Regular cardiac myocyte (primary cell): ENCODE measurements at places on chromosomes 7 and 10. TPM values are rescaled to one million over a fixed set of nuclear protein-coding genes. Genes with fewer than 3 reads are reported as not detected.

The ANKRD61 gene
- total RNA-seq, result under 0.01 TPM in 2 replicates

The ANKRD22 gene
- not detected in 2 replicates for total RNA-seq

The GIMAP1 gene
- not detected in 2 replicates for total RNA-seq

The GPR26 gene
- not detected in 2 replicates for total RNA-seq

The ATG9B gene
- total RNA-seq, result under 0.01 and 2.0 TPM in 2 replicates

The TLL2 gene
- 0.19 and 0.28 TPM in 2 replicates for total RNA-seq

The WASHC2A gene
- 29.9 and 33.0 TPM in 2 replicates for total RNA-seq

The FAM241B gene
- 0.19 and 0.56 TPM in 2 replicates for total RNA-seq

The LRRN3 gene
- total RNA-seq, result 4.8 and 10.5 TPM in 2 replicates

The SEMA3D gene
- 7.0 and 13.2 TPM in 2 replicates for total RNA-seq
